ENCODE measurements at places on chromosomes 3 and 15.

GRCh38 chr3:62636235-62636826, 238.9 kb downstream of the CADPS start:
- no peak for DNase-seq

- no peak for DNase-seq
Observed at GRCh38 chr3:11134794-11135193, 19.5 kb upstream of the HRH1 start.

- no peak for DNase-seq
Observed at GRCh38 chr15:29470794-29471193, 201.2 kb upstream of the NSMCE3 start.

GRCh38 chr3:5184499-5184898, 3.0 kb upstream of the EDEM1 start:
- no peak for DNase-seq

- no peak for DNase-seq
Observed at GRCh38 chr15:60301024-60301423, 96.8 kb downstream of the ANXA2 start.

GRCh38 chr3:131658115-131658514, 155.3 kb upstream of the MRPL3 start:
- no peak for DNase-seq

DNA sequence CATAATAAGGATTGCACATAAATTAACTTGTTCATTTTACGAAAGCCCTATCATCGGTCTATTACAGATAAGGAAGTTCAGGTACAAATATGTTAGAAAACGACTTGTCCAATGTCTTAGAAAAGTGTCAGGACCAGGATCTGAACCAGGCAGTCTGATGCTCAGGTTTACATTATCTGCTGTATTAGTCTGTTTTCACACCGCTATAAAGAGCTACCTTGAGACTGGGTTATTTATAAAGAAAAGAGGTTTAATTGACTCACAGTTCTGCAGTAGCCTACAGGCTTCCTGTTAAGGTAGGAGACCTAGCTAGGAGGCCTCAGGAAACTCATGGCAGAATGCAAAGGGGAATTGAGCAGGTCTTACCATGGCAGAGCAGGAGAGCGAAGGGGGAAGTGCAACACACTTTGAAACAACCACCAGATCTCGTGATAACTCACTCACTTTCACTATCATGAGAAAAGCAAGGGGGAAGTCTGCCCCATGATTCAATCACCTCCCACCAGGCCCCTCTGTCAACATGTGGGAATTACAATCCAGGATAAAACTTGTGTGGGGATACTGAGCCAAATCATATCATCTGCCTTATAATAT, 45.8 kb upstream of the GOLIM4 start:
- DNase-seq, result no peak

DNA sequence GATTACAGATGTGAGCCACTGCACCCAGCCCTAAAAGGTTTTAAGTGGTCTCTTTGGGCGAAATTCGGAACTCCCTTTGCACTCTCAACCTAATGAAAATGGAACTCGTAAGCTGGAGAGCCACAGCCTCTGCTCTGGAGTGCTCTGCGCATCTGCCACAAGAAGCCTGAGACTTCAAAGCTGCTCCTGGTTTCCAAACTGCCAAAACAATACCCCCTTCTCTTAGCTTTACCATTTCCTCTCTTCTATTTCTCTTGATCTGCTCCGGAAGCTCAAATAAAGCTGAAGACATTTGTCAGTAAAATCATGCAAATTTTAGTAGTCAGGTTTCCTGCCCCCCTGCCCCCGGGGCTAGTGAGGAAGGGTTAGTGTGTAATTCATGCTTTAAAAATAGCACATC, 312.7 kb downstream of the MFSD1 start:
- no peak for DNase-seq

- no peak for DNase-seq
Observed at GRCh38 chr3:186536883-186537844, 7.0 kb downstream of the CRYGS start.

DNA sequence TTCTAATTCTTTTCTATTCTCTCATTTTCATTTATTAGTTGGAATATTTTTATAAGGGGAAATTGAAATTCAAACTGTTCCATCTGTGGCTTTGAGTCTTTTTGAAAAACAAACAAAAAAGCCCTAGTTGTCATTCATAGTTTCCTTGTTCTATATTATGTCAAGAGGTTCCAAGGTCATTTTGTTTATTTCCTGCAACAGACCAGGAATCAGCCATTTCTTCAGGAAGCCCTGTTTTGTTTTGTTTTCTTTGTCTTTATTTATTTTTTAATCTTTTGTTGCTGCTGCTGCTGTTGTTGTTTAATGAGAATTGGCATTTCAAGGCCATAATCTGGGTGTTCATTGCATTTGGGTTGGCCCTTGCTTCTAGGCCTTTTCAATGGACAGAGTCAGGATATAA, 14.8 kb downstream of the LNP1 start:
- no peak for DNase-seq

GRCh38 chr3:8651418-8652323, 7.1 kb upstream of the SSUH2 start:
- no peak for DNase-seq

DNA sequence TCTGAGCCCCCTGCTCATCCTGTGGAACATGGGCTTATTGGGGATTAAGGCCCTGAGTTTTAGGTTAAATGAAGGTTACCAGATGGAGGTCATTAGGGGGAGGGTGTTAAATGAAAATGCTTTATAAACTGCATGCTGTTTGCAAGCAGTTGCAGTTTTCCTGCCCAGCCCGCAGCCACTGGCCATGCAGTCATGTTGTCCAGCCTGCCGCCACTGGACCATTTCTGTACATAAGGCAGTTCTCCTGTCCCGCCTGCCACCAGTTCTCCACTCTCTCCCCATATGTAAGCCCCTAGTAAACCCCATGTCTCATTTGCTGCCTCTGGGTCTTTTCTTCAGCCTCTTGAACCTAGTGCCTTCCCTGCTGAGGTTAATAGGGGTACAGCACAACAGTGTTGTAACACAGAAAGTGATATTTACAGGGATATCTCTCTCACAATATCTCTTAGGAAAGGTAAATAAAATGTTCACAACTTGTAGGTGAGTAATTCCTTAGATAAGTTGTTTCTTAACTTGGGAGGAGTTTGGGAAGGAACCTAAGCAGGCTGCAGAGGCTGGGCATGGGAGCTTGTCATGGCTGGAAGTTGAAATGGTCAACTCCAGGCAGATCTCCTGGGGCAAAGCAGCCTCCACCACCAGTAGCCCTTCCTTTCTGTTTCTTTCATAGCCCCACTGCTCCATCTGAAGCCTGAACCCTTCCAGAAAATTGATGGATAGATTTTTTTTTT, 148.2 kb downstream of the CMSS1 start:
- DNase-seq, result no peak

DNA sequence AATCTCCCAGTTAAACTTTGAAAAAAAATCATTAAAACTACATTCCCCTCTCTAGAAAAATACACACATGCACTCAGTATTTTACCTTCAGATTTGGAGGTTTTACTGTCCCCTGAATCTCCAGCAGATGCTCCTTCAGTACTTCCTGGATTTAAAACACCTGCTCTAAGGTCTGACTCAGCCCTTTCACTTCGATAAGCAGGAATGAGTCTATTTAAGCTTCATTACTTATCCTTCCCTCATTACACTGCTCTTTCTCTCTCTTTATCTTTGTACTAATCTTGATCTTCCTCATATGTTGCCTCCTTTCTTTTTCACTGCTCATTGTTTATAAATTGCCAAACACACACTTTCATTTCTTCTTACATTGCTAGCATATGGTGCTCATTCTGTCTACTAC, 443.9 kb downstream of the DIPK2A start:
- DNase-seq, result no peak

DNA sequence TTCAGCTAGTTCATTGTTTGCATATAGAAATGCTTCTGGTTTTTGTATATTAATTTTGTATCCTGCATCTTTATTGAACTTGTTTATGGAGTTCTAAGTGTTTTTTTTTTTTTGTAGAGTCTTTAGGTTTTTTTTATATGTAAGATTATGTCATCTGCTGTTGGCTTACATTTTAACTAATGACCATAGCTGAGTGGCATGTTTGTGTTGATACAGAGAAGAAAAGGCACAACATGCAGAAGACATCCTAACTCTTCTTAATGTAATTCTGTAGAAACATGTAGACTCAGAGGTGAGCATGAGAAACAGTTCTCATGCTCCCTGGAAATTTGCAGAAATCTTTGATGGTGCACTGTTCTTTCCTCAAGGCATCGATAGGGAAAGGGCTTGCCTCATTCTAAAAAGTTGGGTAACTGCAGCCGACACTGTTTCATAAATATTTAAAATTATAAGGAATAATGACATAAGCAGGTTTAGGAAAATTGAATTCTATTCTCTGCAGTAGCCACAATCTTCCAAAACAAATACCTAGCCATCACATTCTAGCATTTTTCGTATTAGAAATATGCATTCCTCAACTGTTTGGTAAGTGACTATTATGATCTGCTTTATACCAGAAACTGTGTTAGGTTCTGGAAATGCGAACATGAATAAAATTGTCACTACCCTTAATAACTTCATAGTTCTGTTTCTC, 499.6 kb upstream of the KCNMB2 start:
- DNase-seq, result no peak

GRCh38 chr3:159237226-159237625, 435.4 kb downstream of the MFSD1 start:
- no peak for DNase-seq

DNA sequence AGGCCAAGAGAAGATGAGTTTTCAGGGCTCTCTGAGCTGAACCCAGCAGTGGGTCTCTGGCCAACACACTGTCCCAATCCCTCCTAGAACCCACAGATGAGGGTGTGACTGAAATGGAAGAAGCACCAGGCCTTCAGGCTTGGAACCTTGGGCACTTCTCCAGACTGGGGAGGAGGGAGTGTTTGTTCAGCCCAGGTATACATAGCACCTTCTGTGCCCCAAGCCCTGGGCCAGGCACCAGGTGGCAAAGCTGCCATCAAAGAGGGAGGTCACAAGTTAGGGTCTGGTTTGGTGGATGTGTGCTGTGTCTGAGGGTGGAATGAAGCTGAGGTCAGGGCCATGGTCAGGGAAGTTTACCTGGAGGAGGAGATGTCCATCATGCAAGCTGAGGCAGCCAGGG, 15.8 kb upstream of the RHO start:
- DNase-seq, result no peak

DNA sequence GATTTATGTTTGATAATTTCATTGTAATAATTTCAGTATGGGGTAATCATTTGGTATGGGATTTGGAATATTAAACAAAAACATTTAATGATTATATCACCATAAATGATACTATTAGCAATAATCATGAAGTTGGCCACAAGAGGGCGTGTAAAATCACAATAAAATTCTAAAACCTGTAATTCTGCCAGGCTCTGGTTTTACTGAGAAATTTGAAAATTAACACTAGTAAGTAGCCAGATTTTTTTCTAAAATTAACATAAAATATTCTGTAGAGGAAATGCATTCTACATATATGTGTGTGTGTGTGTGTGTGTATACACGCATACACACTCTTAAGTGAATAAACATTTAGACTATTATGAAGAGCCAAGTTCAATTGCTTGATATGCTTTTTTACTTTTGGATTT, 40.5 kb downstream of the FEZF2 start:
- DNase-seq, result no peak

GRCh38 chr3:110533089-110533488, 538.5 kb upstream of the NECTIN3 start:
- no peak for DNase-seq

DNA sequence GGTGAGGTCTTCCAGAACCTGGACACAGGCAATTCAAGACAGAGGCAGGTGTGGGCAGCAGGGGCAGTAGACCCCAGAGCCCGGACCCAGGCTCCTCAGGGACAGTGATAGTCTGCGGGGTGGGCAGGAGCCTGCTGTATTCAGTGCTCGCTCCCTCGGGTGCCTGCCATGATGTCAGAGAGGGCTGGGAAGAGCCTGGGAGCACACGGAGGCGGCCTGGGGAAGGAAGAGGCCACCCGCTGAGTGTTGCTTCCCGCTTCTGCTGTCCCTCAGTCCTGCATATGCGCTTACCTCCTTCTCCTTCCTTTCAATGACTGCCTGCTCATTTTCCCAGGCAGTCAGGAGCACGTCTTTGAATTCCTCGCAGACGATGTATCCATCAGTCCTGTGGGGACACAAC, 22.8 kb downstream of the TMEM43 start:
- peak; percentile 19 for DNase-seq

- DNase-seq, result peak; percentile 70
Observed at GRCh38 chr15:67101911-67102598, 36.7 kb downstream of the SMAD3 start.

DNA sequence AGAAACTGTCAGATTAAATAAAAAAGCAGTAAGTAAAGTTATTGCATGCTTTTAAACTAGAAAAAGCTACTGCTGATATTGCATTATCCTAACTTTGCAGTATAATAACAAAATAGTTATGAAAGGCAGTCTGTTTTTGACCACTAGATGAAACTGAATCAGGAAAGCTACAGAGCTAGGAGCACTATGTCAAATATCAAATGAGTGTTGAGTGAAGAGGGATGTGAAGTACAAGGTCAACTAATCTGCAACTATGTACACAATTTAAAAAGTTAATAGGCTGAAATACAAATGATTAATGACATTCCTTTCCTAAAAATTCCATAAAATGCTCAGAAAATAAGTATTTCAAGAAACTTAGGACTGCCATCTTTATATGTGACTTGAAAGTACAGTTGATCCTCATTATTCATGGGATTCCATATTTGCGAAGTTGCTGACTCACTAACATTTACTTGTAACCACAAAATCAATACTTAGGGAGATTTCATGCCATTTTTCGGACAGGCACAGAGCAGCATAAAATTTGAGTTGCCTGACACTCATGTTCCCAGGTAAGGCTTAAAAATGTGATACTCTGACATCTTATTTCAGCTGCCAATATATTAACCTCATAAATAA, 34.5 kb downstream of the SLC4A7 start:
- no peak for DNase-seq

DNA sequence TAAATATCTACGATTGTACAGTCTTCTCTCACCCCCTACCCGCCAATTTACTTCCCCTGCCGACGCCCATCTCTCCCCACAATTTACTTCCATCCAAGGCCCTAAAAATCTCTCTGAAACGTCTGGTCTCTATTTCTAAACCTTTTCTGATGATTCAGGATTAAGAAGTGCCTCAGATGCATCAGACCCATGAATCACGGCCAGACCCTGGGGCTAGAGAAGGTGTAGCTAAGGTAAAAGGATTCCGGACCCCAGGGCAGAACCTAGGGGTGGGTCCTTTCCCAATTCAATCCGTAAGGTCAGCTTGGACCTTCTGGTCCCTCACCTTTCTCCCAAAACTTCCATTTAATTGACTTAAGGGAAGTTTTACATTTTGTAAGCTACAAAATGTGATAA, 46.4 kb downstream of the LRIG1 start:
- DNase-seq, result no peak

- no peak for DNase-seq
Observed at GRCh38 chr15:58115692-58116091, 22.5 kb upstream of the AQP9 start.
